ENCODE measurements at places on chromosomes 3 and 15.
A peak's percentile ranks its signal among the peaks of the same experiment; 100 is the strongest.

DNA sequence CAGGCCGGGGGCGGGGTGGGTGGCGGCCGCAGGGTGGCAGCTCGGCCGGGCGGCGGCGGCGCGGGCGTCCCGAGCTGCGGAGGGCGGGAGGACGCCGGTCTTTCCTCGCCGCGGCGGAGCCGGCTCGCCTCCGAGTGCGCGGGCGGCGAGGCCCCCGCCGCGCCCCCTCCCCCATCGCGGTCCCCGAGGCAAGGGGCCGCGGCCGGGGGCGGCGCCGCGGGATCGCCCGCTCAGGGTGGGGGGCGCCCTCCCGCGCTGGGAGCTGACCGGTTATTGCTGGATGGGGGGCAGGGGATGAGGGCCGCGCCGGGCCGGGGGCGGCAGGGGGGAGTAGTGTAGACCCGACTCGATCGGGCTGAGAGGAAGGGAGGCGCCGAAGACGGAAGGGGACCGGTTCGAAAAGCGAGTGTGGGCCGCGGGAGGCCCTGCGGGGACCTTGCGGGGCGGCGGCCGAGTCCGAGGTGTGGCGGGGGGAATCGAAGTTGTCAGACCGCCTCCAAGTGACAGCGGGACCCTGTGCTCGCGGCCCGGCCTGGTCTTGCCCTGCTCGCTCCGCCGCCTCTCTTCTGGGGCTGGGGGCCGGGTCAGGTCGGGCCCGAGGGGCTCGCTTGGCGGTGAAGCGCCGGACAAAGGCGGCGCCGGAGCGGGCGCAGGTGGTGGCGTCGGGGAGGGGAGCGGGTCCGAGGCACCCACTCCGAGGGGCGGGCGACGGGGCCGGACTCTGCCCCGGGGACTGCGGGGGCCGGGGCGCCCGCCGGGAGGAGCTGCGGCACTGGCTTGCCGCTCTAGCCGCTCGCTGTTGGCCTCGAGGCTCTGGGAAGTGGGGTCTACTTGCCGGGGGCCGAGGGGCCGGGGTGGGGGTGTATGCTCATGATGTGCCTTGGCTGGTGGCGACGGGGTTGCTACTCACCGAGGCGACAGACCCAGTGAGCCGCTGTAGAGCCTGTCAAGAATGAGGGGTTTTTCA lies 1.1 kb downstream of the BAHD1 start:
- no peak for DNase-seq

GRCh38 chr3:99846477-99847160 lies 29.0 kb downstream of the CMSS1 start:
- no peak for DNase-seq

GRCh38 chr3:192848371-192849233 lies 69.1 kb downstream of the MB21D2 start:
- DNase-seq: no peak

GRCh38 chr15:90348456-90348855 lies 3.6 kb upstream of the ZNF774 start:
- DNase-seq: no peak

- no peak for DNase-seq
Observed at GRCh38 chr3:150341891-150342290, 66.2 kb upstream of the TSC22D2 start.

DNA sequence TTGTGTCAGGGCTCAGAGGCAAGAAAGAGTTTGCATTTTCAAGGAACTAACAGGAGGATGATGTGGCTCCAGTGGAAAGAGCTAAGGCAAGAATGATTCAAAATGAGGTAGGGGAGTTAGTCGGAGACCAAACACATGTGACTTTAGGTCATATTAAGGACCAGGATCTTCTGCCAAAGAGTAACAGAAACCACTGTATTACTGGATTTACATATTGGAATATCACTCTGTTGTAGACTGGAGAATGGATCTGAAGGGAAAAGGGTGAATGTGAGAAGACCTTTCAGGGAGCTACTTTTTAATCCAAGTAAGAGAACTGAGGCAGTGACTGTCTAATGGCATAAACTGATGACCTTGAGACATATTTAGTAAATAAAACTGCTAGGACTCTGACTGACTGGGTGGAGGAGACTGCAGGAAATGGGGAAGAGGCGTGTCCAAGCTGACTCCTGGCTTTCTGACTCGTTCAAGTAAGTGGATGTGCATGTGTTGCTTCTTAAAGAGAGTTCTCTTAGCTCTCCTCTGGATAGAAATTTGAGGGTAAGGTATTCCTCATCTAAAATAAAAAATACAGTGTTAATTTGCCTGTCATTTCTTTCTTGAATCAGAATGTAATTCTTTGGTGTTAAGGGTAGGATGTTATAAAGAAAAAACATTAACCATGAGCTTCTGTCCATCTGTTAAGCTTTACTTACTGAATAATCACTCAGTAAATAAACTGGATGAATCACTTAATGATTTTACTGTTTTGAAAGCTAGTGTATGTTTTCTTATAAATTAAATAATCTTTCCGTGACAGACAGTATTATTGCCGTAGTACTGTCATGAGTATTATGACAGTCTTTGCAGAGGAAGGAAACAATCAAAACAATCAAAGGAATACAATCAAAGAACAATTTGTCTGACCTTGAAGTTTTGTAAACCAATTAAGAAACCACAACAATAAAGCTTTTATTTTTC lies 58.3 kb upstream of the CFAP20DC start:
- no peak for DNase-seq

DNA sequence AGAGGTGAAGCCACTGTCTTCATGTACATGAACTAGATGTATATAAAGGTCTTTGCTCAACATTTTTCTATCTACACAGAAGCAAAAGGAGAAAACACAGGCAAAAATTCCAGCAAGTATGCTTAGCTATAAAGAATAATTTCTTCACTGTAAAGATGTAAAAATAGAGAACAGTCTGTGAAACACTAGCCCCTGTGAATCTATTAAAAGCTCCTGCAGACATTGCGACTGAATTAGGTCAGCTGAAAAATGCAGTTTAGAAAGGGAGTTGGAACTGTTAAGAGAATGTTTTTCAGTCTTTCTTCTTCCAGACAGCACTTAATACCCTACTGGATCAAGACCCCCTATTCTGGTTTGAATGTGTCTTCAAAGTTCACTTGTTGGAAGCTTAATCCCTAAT lies 291.5 kb downstream of the KBTBD8 start:
- no peak for DNase-seq

GRCh38 chr3:23926246-23926645 lies 9.3 kb downstream of the RPL15 start:
- no peak for DNase-seq

DNA sequence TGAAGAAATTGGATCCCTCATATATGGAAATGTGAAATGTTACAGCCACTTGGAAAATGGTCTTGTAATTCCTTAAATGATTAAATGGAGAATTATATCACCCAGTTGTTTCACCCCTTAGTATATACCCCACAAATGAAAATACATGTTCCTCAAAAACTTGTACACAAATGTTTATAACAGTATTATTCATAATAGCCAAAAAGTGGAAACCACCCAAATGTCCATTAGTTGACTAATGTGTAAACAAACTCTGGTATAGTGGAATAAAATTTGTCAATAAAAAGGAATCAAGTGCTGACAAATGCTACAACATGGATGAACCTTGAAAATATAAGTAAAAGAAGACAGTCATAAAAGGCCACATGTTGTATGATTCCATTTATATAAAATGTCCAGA lies 12.5 kb downstream of the FAM162A start:
- DNase-seq: no peak

DNA sequence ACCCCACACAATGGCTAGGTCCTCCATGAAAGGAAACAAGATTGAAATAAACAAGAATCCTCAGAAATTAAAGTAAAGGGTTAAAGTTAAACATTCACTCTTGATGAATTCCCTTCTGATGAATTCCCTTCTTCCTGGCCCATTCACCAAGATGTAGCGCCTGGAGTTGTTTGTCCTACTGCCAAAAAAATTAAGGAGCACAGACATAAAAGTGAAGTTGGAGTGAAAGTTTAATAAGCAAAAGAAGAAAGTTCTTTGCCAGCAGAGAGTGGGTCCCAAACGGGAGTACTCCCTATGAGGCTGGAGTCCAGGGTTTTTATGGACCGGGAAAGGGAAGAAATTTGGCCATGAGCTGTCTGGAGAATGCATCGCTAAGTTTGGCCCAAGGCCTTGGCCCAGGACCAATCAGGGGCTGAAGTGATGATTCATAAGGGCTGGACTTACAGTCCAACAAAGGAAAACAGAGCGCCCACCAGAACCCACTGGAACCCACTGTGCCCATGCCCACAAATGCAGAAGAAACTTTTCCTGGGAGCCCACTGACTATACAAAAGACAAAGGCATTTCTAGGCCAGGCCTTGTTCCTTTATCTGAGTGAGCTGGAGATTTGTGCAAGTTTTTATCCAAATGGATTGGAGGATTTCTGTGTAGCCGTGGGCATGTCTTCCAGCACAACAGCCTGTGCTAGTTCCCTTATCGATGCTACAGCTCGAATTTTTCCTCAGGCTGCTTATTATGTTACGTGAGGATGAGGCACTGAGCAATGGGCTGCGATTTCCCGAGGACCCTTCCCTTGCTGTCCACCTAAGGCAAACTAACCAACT lies 1561.6 kb downstream of the OTOL1 start:
- DNase-seq: no peak

- DNase-seq: no peak
Observed at GRCh38 chr3:127099982-127100381, 92.9 kb upstream of the PRR23E start.

GRCh38 chr3:191414732-191415131 lies 46.2 kb upstream of the PYDC2 start:
- DNase-seq: no peak

DNA sequence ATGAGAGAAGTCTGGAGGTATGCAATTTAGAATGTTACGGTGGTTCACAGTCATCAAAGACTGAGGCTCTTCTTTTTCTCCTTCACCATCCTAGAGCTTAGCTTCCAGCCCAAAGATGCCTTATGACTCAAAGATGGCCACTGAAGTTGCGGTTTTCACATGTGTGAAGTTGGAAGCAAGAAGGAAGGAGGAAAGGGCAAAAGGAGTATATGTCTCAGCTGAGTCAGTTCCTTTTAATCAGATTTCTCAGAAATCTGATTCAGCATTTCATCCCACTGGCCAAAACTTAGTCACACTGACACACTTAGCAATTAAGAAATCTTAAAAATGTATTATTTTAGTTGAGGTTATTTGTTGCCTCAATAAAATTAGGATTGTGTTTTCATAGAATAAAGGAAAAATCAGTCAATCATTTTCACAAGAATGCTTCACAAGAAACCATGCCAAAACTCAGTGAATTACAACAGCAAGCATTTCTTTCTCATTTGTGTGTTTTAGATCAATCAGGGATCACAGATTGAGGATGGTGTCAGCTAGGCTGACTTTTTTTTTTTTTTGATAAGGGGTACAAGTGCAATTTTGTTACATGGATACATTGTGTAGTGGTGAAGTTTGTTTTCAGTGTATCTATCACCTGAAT lies 211.1 kb upstream of the GADL1 start:
- no peak for DNase-seq

DNA sequence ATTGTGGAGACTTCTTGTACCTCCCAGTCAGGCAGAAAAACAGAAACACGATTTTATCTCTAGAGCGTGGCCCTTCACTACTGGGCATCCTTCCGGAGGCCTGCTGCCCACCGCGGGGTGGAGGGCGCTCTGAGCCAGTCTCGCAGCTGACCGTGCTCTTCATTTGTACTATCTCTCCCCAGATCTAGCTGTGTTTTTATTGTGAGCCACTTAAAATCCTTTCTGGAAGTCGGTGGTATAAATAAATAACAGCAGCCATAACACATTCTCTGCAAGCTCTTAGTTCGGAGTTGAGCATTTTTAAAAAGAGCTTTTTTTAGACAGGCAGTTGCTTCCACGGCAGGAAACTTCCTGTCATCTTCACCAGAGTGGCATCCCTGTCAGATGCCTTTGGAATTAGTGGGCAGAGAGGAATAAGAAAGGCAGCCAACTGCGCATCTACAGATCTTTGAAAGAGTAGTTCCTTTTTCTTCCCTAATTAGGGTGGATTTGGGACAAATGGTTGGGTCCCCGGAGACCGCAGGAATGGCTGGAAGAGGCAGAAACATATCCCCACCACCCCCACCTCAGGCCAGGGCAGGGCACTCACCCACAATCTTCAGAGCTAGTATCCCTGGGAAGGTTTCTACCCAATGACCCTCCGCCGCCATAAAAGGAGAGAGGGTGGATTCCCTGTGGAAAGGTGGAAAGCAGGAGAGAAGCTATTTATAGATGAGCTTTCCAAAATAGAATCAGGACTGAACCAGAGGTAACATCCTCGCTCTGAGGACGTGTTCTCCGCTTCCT lies 91.1 kb downstream of the TOP2B start:
- no peak for DNase-seq

DNA sequence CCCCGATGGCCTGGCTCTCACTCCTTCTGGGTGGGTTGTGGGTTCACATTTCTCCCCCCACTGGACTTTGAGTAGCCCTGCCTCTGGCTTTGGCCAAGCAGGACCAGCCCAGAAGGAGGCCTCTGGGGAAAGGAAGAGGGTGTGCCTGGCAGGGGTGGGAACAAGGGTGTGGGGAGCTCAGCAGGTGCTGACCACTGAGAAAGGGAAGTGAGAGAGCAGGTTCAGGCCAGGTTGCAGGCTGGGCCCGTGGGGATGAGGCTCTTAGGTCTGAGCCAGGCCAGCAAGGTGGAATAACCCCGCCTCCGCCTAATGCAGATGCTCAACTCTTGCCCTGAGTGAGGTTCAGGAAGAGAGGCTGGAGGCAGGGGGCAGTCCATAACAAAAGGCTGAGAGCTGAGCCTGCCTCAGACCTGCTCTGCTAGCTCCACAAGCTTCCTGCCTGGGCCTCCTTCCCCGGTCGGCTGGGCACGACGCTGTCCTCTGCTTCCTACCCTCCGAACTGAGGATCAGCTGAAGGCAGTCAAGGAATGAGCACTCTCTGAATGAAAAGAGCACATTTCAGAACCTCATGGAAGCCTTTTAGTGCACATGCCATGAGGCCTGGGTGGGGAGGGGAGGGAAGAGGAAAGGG lies 82.7 kb downstream of the TLE3 start:
- peak; percentile 34 for DNase-seq

- no peak for DNase-seq
Observed at GRCh38 chr3:65251375-65251774, 563.6 kb upstream of the ADAMTS9 start.

DNA sequence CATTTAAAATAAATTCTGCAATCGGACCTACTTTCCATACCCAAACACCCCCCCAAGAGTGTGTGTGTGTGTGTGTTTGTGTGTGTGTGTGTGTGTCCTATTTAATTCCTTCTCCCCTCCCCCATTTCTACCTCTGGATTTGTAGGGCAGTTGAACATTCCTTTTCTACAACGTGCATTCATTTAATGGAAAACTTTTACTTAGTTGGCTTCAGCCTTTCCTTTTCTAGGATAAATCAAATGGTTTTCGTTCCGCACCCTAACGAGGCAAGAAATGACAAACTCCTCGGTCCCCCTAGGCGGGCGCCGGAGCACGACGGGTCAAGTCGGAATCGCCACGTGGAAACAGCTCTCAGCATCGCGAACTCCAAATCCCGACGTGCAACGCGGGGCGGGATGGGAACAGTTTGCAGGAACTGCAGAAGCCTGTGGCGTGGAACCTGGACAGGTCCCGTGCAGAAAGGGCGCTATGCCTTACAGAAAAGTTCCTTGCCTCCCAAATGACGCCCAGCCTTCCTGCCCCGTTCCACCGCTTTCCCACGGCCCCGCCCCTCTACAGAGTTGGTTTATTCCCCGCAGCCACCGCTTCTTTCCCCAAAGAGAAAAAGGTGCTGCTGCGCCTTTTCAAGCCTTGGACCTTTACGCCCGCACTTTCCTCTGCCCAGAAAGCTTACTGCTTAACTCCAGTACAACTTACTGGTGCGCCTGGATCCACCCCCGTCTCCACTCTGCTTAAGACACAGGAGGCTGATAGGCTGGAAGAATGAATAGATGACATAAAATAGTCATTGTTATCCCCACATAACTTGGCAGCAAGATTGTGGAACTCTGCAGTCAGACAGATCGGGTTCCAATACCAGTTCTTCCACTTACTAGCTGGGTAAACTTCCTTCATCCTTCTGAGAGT lies 1.1 kb upstream of the EIF2B5 start:
- DNase-seq: peak; percentile 73

- no peak for DNase-seq
Observed at GRCh38 chr3:42720126-42720525, 17.5 kb upstream of the HHATL start.
